ENCODE measurements at places on chromosomes 16 and 17.

GRCh38 chr17:77886387-77886728 is 72.1 kb upstream of the TNRC6C start:
- DNase-seq, result no peak

DNA sequence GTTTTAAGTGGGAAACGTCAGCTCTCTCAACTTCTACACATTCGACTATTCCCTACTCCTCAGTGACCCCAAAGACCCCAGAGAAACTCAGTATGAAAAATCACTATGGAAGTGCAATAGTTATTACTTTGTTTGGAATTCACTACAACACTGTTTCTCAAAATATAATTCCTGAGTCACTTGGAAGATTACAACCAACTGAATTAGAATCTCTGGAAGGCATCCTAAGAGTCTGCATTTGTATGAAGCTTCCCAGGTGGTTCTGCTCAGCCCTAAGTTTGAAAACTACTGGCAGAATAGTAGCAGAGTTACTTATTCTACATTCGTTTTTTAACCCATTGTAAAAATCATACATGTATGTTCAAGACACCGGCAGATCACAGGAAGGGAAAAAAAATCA is 525.6 kb downstream of the MAF start:
- no peak for DNase-seq

GRCh38 chr17:39737760-39738567 is at the start of gene GRB7:
TSS of gene GRB7 (plus strand) at chr17:39737938. CDS start at chr17:39742302, 4,364 bp downstream.
- DNase-seq, result no peak

- DNase-seq, result no peak
These were observed 12.4 kb downstream of the CCDC43 start for GRCh38 chr17:44677136-44677535.

All from CD4-positive, CD25-positive, alpha-beta regulatory T cell (primary cell).